Pons (tissue), 1 donor: ENCODE measurements at places on chromosomes 7 and 10.
A peak's percentile ranks its signal among the peaks of the same experiment; 100 is the strongest.

GRCh38 chr10:326350-326749, 191.1 kb downstream of the ZMYND11 start:
- DNase-seq, result no peak

- no peak for DNase-seq
These were observed 38.0 kb downstream of the CSGALNACT2 start for GRCh38 chr10:43176271-43176670.

GRCh38 chr7:138935465-138936011, 45.7 kb downstream of the KIAA1549 start:
- peak; percentile 16 for DNase-seq

DNA sequence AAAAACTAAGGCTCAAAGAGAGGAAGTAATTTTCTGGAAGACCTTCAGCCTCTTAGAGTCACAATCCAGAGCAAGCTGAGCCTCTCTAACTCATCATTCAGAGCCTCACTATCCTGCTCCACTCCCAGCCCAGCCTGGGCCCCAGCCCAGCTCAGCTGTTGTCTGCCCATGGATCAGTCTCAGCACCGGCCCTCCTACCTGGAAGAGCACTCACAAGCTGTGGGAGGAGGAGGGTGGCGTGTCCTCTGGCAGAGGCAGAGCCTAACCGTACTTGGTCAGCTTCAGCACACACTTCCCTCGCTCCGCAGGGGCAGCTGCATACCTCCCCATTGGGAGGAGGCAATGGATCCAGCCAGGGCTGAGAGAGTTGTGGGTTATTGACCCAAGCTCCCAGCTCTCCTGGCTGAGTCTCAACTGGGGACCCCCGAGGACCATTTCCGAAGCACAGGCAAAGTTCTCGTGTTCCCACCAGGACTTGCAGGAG, 66.7 kb upstream of the GPR26 start:
- no peak for DNase-seq

DNA sequence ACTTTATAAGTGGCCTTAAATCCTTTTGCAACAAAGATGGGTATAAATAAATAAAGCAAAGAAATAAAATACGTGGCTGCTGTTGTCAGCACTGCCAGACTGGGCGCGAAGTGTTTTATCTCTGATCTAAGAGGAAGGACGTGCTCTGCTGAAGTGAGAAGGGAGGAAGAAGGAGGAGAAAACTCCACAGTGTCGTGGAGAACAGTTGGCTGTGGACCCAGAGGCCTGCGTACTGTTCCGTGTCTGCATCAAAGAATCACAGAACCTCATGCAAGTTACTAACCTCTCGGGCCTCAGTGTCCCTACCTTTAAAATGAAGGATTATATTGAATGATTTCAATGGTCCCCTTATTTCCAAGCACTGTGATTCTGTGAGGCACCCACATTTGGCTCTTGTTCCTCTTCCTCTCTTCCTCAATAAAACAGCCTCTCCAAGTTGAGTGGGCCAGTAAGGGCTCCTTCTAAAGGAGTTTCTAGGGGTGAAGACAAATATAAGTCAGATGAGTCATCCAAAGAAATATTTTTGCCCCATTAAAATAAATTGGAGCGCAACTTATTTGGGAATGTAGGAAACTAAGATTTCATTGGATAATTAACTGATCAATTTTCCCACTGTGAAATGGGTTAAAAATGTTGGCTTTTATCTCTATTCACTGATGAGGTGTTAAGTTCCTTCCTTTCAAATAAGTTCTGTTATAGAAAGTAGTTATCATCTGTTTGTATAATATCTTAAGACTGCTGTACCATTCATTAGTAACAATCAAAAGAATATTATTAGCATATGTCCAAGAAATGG, 126.9 kb upstream of the EFCAB10 start:
- no peak for DNase-seq
